ENCODE measurements at places on chromosomes 1 and 21.

DNA sequence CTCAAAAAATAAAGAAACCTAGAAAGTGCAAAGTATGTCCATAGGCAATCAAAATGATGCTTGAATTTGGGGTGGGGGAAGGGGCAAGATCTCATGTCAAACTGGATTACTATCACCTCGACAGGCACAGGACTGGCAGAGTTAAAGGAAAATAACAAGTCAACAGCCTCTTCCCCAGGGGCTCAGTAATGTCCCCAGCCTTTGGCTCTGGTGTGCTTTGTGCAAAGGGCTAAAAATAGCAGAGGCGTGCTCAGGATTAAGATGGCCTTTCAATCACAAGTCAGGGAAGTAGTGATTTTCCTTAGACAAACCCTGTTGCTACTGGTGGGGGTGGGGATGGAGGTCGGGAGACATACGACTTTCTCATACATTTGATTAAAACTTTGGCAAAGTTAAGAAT is 63.5 kb upstream of the OLIG2 start:
- no peak for DNase-seq

DNA sequence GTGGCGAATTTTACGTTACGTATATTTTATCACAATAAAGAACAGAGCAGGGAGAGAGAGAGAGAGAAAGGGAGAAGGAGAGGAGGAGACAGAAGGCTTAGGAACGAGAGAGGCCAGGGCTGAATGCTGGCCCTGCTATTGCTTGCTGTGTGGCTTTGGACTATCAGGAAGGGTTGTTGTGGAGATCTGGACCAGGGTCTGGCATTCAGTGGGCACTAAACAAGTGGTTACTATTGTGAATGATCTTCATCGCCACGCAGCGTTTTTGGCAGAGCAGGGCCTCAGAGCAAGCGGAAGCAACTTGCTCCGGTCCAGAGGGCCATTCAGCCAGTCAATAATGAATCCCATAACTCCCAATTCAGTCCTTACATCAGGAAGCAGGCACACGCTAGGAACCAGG is 26.4 kb downstream of the PIK3C2B start:
- no peak for DNase-seq

DNA sequence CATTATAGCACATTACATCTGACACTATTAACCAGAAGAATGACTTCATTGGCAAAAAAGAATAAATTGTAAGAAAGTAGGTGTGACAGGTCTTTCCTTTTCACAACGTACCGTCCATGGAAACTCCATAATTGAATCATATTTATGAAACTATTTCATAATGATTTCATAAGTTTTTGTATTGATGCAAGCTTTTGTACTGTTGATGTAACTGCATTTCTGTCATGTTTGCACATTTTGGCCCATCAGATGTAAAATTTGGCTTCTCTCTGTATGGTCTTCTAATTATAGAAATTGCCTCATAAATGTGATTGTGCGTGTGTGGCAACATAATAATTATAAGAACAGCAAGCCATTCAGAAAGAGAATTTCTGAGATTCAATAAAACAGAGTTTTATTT is 180.7 kb upstream of the ZNHIT6 start:
- no peak for DNase-seq

DNA sequence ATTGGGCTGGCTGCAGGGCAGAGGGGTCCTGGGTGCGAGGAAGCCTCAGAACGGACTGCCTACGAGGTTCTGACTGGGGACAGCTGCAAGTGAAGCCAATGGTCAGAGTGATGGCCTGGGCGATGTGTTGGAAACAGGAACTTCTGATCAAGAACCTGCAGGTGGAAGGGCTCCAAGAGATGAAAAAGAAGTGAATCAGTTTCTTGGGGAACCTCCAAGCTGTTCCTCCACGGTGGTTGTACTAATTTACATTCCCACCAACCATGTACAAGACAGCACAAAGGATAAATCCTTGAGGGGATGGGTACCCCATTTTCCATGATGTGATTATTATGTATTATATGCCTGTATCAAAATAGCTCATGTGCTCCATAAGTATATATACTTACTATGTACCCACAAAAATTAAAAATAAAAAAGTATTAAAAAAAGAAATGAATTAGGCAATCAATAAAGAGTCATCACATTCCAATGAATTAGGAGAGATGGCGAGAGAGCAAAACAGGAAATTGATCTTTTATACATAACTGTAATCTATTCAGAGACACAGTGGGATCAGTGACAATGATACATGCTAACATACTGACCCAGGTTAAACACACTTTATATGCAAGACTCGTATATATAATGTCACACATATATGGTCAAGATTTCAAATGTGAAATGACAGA is 58.1 kb downstream of the PTPN14 start:
- no peak for DNase-seq

- DNase-seq = no peak
These were observed 64.1 kb downstream of the WDR4 start for GRCh38 chr21:42815217-42815616.

- no peak for DNase-seq
These were observed 49.7 kb downstream of the SIPA1L2 start for GRCh38 chr1:232579958-232580941.

DNA sequence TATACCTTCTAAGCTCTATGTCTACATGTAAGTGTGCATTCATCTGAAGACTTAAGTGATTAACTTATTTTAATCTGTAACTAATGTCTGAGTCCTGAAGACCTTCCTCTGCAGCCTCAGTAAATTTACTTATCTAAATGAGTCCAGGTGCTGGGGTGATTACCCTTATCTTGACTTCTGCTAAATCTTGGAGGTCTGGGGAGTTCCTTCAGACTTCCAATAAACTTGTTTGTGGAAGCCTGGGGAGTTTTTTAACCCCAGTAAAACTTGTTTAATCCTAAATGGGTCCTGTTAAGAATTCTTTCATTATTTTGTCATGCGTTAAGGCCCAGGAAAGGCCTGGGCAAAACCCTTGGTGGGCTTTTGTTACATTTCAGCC is 37.0 kb downstream of the RSPH1 start:
- no peak for DNase-seq

DNA sequence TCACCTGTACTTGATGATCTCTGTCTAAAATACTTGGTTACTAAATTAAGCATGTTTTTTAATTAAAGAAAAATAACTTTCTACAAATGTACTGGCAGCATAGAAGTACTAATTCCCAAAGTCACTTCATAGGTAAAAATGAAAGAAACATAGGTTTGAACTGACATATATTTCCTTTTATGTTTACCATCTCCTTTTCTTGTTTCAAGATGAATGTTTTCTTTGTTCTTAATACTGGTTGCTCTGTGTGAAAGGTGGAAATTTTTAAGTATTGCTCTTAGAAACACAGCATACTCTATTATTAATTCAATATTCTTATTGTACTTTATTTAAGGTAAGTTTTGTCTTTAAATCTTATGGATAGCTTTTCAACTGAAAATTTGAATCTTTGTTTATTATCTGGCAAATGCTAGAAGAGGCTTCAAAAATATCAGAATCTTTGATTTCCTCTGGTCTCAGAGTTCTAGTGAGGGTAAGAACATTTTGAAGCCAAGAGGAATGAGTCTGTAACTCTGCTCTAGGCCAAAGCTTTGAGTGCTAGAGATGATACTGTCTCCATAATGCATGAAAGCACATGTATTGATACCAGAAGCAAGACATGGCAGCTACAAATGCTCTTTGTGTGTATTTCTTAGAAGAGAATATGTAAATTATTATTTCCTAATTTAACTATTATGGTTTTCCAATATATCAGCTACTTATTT is 18.2 kb downstream of the RRP15 start:
- no peak for DNase-seq

GRCh38 chr1:168734271-168734670 is 5.3 kb upstream of the DPT start:
- DNase-seq = no peak

DNA sequence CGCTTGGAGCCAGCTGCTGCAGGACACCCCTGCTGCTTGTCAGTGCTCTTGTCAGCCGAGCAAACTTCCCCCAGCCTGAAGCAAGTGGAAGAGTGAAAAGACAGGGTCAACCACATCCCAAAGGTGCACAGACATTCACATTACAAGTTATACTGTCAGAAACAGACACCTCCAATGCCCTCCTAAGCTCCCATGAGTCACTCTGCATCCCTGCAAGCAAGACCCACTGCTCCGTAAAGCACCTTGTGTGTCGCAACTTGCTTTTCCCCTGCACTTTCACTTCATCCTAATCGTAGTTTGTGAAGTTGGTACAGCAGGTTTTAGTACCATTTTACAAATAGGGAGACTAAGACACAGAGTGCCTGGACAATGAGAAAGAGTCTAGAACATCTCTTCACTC is 51.1 kb downstream of the KCNH1 start:
- DNase-seq = no peak

GRCh38 chr1:7896994-7897393 is 43.6 kb downstream of the TNFRSF9 start:
- no peak for DNase-seq

GRCh38 chr1:84971957-84972356 is 25.0 kb downstream of the MCOLN2 start:
- no peak for DNase-seq

GRCh38 chr1:35838693-35839245 is 31.0 kb downstream of the AGO4 start:
- no peak for DNase-seq

GRCh38 chr1:17134034-17134433 is 14.8 kb upstream of the PADI2 start:
- DNase-seq = no peak

- no peak for DNase-seq
These were observed 9.5 kb downstream of the CD5L start for GRCh38 chr1:157831968-157832626.

- no peak for DNase-seq
These were observed 133.6 kb upstream of the POGK start for GRCh38 chr1:166705376-166706289.

DNA sequence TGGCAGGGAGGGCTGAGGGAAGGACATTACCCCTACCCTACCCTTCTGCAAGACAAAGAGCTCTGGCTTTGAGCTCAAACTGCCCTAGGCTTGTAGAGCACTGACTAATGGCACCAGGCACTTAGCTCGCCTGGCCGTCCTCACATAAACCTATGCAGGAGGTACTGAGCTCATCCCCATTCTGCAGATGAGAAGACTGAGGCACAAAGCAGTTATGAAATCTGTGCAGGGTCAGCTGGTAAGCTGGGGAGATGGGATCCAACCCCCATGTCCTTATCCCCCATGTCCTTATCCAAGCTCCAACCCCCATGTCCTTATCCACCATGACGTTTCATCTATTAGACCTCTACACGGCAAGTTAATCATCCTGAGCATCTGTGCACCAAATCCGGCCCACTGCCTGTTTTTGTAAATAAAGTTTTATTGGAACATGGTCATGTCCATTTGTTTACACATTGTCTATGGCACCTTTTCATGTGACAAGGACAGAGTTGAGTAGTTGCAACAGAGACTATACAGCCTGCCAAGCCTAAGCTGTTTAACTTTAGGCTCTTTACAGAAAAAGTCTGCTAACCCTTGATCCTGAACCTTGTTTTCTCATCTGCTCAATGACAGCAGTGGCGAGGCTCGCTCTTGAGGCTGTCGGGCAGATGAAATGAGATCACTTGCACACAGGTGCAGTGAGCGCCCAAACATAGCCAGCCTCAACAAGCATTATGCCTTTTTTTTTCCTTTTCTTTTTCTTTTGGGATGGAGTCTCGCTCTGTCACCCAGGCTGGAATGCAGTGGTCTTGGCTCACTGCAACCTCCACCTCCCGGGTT is 86.8 kb downstream of the FBXO2 start:
- no peak for DNase-seq

DNA sequence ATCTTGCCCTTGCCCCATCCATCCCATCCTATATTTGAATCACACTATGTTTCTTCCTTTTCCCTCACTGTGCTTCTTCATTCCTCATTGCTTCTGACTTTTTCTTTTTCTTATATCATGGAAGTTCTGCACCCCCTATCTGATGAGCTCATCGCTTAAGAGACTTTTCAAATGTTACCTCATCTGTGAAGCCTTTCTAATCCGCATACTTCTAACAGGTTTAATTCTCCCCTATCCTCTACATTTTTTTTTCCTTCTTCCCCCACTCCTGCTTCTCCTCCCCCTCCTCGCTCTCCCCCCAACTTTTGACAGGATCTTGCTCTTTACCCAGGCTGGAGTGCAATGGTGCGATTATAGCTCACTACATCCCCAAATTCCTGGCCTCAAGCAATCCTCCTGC is 39.5 kb downstream of the OSBPL9 start:
- no peak for DNase-seq

- DNase-seq = no peak
These were observed 191.6 kb downstream of the HIVEP3 start for GRCh38 chr1:41726899-41727748.

- no peak for DNase-seq
These were observed 76.4 kb upstream of the ZBTB18 start for GRCh38 chr1:243974451-243975292.

- DNase-seq = no peak
These were observed 429.6 kb downstream of the HLX start for GRCh38 chr1:221308534-221309511.

GRCh38 chr1:31886866-31887265 is 51.3 kb downstream of the PTP4A2 start:
- no peak for DNase-seq

All from GM12891 (cell line).